ENCODE measurements at places on chromosomes 13 and 19.

DNA sequence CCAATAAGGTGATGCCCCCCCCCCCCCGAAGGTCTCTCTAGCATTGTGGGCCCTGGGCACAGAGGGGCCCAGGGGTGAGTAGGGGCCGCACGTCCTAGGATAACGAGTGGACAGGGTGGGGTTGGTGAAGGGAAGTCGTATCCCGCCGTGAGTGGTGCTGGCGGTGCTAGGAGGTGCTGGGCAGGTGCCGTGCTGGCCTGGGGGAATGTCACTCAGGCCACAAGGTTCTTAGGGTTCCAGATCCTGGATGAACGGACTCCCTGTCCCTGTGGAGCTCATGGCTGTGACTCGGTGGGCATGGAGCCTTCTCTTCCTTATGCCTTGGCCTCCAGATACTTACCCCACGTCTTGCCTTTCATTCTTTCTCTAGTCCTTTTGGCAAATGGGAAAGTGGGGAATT lies 157.4 kb upstream of the SOX1 start:
- DNase-seq = no peak

DNA sequence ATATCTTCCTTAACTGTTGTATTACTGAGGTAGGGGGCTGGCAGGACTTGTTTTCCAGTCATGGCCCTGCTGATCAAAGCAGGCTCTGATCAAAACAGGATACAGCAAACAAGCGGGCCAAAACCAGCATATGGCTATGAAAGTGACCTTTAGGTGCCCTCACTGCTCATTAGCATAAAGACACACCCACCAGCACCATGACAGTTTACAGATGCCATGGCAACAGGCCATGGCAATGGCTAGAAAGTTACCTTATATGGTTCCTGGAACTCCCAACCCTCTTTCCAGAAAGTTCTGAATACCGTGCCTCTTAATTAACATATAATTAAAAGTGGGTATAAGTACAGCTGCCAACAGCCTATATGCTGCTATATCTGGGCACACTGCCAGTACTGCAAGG lies 551.4 kb upstream of the SGCG start:
- no peak for DNase-seq

GRCh38 chr13:70616847-70617246 lies 508.6 kb upstream of the KLHL1 start:
- DNase-seq = no peak

DNA sequence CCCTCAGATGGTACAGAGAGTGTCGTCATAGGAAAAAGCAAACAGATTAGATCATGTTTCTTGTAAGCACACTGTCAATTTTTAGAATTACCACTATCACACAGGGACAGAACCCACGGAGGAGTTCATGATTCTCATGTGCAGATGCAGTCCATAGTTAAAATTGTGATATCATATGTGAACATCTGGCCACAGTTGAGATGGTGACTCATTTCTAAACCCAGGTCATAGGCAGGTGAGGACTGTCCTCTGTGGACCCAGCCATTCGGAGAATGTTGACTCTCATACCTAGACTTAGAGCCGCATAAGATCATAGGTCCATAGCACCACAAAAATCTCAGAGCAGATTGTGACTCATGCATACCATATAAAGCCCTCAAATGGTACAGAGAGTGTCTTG lies 17.8 kb upstream of the ZNF730 start:
- DNase-seq = no peak

GRCh38 chr13:31175847-31176532 lies 14.3 kb upstream of the HSPH1 start:
- DNase-seq = no peak

DNA sequence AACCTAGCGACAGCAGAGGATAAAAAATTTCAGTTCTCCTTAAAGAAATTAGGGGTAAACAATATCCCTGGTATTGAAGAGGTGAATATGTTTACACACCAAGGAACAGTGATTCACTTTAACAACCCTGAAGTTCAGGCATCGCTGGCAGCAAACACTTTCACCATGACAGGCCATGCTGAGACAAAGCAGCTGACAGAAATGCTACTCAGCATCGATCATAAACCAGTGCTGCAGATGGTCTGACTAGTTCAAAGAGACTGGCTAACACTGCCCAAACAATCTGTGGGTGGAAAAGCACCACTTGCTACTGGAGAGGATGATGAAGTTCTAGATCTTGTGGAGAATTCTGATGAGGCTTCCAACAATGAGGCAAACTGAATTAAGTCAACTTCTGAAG lies 19.9 kb upstream of the ACOD1 start:
- DNase-seq = no peak

DNA sequence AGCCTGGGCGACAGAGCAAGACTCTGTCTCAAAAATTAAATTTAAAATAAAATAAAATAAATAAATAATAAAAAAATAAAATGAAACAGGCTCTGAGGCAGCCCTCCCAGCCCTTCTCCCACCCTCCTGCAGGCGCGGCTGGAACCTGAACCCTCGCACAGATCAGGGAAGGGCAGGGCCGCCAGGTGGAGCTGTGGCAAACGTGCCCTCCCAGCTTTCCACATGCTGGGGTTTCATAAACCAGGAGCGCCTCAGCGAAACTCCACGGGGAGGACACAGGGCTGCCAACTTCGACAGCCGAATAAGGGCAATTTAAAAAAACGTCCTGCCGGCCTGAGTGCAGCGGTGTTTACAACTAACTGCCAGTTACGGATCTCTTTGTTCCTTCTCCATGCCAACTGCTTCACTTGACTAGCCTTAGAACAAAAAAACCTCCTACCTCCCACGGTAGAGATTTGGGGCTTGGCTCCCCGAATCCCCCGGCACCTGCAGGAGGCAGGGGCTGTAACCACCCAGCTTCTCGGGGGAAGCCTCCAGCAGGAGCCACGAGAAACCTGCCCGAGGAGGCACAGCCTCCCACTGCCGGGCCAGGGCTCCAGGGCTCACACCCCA lies 15.9 kb downstream of the ZNF787 start:
- no peak for DNase-seq

GRCh38 chr19:41705393-41706174 lies 2.8 kb upstream of the CEACAM5 start:
- no peak for DNase-seq

DNA sequence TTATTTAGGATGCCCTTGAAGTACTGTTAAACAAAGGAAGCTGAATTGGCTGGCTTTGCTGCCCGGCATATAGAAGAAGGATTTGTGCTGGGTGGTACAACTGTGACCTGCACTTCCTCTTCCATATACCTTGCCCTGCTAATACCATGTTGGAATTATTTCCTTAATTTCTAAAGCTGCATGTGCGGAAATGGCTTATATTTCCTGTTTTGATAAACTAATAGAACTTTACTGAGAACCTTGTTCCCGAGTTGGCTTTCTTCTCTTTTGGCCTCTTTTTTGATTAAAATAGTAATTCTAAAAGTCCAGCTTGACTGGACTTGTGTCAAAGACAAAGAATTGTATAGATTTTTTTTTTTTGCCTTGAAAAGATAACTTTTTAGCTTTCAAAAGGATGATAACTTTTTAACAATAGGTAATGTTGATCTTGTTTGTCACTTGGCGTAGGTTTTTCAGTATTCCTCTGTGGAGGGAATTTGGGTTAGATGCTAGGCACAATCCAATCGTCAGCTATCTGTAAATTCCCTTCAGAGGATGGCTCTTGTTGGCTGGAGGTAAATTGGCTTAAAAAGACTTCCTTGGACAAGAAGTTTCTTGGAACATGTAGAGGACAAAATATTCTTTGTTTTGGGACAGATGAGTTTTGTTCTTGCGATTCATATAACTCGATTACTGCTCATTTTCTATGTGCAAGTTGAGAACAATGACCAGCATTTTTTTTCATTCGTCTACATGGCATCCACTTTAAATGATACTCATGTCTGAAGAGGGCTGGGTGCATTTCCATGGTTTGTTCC lies 41.4 kb downstream of the COL4A2 start:
- DNase-seq = no peak

- DNase-seq = no peak
Measured at GRCh38 chr13:110217085-110217484, 89.9 kb downstream of the COL4A1 start.

DNA sequence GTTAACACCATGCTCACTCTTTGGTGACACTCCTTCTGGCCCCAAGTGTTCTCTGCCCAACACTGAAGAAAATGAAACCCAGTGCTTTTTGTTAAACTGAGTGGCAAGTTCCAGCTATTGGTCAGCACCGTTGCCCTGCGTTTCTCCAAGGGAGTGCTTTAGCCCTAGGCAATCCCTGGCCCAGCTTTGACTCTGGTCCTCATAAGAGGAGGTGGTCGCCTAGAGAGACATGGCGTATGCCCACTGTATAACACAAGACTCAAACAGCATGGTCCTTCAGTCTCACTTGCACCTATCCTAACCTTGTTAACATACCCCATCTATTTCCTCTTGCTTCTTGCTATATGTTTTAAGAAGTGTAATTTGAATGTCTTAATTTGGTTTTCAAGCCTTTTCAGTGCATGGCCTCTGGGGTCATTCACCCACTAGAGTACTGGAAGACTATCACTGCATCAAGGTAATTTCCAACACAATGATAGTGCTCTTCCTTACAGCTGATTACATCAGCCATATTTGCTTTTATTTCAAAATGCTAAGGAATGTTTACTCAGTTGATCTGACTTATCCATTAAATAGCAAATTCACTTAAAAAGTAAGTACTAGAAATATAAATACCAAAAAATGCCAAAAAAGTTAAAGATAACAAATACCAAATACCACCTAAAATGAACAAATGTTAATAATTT lies 190.5 kb upstream of the SOX21 start:
- no peak for DNase-seq

DNA sequence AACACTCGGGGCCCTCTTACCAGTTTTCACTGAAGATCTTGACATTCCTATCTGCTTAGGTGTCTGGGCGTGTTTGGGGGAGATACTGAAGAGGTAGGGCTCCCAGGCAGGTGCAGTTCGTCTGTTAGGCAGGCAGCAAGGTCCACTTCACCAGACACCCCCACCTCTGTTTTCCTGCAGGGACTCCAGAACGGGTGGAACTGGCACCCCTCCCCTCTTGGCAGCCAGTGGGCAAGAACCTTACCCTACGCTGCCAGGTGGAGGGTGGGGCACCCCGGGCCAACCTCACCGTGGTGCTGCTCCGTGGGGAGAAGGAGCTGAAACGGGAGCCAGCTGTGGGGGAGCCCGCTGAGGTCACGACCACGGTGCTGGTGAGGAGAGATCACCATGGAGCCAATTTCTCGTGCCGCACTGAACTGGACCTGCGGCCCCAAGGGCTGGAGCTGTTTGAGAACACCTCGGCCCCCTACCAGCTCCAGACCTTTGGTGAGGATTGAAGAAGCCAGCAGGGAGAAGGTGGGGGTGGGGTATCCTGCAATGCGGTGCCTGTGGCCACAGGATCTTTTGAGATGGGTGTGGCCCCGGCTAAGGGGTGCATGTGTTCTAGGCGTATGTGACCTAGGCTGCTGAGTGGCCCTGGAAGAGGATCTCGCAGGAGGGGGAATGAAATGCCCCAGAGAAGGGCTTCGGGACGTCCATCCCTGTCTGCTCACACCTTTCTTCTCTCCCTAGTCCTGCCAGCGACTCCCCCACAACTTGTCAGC lies 3.3 kb upstream of the ICAM4 start:
- no peak for DNase-seq

- no peak for DNase-seq
Measured at GRCh38 chr19:50159078-50159477, 4.0 kb downstream of the IZUMO2 start.

- no peak for DNase-seq
Measured at GRCh38 chr19:41116261-41116660, 2.0 kb downstream of the CYP2F1 start.

- DNase-seq = no peak
Measured at GRCh38 chr19:51637362-51637978, 7.3 kb upstream of the SIGLEC5 start.

GRCh38 chr13:80988391-80989151 lies 647.6 kb upstream of the SPRY2 start:
- DNase-seq = no peak

DNA sequence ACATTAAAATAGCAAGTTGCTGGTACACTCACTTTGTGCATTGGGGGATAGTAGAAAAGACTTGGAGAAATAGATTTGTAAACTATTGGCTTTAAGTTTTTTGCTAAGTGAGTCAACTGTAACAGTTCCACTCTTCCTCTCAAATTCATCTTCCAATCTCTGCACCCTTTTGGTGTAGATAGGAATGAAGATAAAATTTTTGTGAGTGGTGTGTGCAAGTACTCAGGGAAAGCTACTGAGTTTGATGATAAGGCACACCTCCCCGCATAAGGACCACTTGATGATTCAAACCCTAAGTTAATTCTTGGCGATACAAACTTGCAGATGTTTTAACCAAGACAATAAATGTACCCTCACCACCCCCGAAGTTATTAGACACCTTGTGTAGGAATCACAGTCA lies 168.3 kb upstream of the SLITRK1 start:
- DNase-seq = no peak

DNA sequence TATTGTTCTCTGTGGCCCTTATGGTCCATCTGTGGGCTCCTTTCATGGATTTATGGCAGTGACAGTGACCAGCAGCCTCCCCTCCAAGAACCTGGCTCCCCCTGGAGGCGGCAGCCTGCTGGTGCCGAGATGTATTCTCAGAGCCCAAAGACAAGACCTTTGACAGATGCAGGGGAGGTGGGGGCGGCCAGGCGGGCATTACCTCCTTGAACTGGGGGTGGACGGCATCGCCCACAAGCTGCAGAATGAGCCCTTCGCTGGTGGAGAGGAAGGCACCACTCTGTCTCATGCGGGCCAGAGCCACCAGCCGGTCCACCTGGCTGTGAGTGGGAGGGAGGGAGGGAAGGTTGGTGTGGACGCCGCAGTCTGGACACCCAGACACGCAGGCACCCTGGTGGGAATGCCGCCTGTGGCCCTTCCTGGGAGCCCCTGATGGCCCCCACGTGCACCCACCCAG lies 6.6 kb downstream of the ISOC2 start:
- no peak for DNase-seq

DNA sequence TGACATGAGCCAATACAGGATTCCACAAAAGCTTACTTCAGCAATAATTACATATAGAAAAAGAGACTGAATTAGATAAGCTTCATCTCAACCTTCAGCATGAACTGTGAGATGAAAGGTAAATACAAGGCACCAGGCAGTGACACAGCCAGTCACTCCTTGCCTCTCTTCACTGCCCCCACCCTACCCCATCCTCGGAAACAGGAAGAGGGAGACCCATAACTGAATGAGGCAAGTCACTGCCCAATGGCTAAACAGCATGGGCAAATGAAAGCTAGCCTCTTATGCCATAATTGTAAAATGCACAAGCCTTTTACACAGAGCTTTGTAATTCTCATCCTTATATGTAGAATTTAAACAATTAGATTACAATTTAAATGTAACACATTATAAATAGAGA lies 1.7 kb downstream of the ZNF160 start:
- no peak for DNase-seq

- no peak for DNase-seq
Measured at GRCh38 chr13:26046639-26047038, 5.2 kb downstream of the SHISA2 start.

GRCh38 chr19:38047049-38047438 lies 140.0 kb downstream of the SIPA1L3 start:
- no peak for DNase-seq

Measured in stimulated activated CD8-positive, alpha-beta memory T cell treated with anti-CD3 and anti-CD28 coated beads, Interleukin-12 subunit alpha, Interleukin-12 subunit beta, amount 100 ng/mL, for 4 hours (primary cell).